ENCODE measurements at places on chromosomes 6 and 20.
A peak's percentile ranks its signal among the peaks of the same experiment; 100 is the strongest.

DNA sequence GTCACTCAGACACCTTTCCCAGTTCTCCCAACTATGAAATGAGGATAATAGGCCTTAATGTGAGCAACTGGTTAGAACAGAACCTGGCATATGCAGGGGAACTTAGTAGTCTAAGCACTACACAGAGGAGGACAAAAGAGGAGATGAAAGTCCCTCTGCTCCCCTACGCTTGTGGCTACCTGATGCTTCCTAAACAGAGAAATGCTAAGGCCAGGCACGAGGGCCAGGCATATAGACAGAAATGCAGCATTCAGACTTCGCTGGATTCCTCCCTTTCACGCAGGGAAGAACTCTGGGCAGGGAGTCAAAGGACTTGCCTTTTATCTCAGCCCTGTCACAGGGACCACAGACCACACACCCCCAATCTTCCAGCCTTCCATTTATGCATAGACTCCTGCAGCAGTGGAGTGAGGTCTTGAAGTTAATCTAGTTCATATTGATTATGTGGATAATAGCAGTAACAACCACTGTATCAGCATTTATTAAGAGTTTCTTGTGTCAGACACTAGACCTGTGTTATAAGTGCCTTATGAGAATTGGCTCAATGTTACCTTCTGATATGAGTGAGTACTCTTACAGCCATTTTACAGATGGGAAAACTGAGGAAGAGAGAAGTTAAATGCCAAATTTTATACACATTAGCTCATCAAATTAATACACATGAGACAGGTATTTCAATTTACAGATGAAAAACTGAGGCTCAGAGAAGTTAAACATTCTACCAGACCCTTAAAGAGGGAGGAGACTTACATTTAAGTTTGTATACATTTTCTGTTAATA is 27.0 kb upstream of the TRAF3IP2 start:
- no peak for DNase-seq

- DNase-seq: no peak
Observed at GRCh38 chr20:47606983-47607613, 105.4 kb downstream of the NCOA3 start.

- DNase-seq: no peak
Observed at GRCh38 chr20:37904008-37904642, 1.2 kb downstream of the VSTM2L start.

- no peak for DNase-seq
Observed at GRCh38 chr20:53692465-53693067, 98.9 kb upstream of the ZNF217 start.

DNA sequence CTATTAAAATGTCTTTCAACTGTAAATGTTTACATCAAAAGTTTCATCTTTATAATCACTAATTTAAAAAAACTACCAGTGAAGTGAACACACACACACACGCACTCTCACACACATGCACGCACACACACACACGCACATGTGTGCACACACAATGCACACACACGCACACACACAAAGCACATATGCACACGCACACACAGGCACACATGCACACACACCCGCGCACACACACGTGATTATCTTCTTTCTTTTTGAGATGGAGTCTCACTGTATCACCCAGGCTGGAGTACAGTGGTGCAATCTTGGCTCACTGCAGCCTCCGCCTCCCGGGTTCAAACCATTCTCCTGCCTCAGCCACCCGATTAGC is 80.0 kb upstream of the FRMD1 start:
- no peak for DNase-seq

DNA sequence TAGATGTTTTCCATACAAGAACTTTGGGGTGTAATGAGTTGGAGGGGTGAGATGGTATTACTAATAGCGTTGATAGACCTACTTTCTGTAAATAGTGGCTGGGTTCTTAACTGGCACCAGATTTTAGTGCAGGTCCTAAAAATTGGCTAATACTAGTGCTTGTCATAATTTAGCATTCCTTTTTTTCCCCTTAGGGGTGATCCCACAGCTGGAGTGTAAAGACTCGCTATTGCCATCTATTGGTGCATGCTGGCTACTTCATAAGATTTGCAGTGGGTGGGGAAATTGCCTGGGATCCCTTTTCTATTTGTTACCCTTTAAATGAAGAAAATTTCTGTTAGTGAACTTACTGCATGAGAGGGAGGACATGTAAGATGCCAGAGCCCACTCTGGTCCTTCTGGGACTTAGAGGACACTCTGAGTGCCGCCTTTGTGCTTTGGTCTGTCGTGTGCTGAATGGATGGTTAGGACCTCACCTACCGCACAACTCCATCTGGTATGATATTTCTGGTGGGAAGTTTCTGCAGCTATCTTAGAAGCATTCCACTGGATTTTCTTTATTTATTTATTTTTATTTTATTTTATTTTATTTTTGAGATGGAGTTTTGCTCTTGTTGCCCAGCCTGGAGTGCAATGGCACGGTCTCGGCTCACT is 195.5 kb downstream of the JARID2 start:
- peak; percentile 51 for DNase-seq

- DNase-seq: no peak
Observed at GRCh38 chr20:33693289-33693688, 7.1 kb upstream of the E2F1 start.

DNA sequence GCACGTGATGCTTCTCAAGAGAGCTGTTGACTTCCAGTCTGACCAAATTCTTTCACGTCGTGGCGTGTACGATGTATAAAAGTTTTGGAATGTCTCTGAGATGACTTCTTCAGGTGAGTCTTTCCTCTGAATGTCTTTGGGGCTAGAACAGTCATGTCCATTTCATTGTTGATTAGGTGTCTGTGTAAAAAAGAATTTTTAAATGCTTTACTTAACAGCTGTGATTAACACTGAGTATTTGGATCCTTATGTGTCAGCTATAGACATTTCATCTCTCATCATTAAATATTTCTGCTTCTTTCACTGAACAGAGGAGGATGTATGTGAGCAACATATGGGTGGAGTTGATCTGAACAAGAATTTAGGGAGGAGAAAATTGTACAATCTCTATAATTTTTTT is 29.3 kb upstream of the KIF13A start:
- DNase-seq: no peak

DNA sequence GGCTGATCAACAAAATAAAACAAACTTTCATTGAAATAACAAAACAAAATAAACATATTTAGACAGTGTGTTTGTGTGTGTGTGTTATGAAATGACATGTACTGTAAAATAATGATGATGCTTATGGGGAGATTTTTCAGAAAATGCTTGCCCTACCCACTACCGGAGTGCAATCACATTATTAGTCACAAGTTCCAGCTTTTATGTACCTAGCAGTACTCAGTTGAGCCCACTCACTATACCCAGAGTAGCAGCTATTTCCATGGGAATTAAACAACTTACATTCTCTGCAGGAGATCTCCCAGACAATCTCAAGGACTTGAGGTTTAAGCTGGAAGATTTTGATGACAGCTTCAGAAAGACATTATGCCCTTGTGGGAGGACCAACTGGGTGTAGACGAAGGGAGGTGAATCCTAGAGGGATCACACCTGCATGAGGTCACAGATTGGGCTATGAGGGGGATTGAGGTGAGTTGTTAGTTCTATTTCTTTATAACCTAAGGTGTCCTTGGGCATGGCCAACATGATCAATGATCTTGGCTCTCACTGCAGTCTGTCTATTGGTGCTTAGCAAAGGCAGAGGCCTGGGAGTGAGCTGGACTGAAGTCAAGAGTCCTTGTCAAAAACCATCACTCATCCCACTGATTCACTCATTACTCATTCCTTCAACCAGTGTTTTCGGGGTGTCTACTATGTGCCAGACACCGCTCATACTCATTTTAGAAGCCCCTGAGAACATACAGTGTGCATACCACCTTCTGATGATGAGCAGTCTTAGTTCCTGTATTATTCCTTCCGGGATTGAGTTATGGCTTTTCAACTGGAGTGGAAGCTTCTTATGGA is 6.7 kb upstream of the CLIC5 start:
- DNase-seq: no peak

DNA sequence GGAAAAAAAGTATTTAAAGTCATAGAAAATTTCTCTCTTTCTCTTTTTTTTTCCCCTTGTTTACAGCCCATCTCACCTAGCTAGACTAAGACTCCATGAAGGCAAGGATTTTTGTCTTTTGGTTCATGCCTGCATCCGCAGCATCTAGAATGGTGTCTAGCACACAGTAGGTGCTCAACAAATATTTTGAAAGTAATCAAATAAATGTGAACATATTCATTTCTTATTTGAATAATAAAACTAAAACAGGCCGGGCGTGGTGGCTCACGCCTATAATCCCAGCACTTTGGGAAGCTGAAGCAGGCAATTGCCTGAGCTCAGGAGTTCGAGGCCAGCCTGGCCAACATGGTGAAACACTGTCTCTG is 4.7 kb upstream of the ZNF341 start:
- DNase-seq: no peak

Data from CD4-positive, alpha-beta T cell treated with Interleukin-6 for 4 hours (primary cell).